ENCODE measurements at places on chromosomes 16 and 17. TPM values are rescaled to one million over a fixed set of nuclear protein-coding genes. Genes with fewer than 3 reads are reported as not detected.

CD300LF gene
- total RNA-seq, result 8.6 TPM

B4GALNT2 gene
- total RNA-seq, result not detected

TP53TG3C gene
- total RNA-seq, result not detected

ZNF19 gene
- total RNA-seq, result 12.6 TPM

- DNase-seq, result no peak
Observed at GRCh38 chr17:40124279-40125141, 2.7 kb downstream of the MSL1 start.

DNA sequence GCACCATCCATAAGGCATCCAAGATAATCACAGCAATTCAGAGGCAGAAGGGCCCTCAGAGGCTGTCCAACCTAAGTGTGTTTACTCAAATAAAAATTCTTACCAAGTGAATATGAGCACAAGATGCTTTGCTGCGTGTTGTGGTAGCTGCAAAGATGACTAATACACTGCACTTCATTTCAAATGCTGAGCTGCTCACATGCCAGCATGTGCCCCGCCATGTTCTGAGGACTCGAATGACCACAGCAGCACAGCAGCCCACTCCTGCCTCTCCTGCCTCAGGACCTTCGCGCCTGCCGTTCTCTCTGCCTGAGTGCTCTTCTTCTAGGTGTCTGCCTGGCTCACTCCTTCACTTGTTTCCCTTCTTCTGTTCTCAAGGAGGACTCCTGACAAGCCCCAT is 19.0 kb downstream of the PIK3R5 start:
- no peak for DNase-seq

DNA sequence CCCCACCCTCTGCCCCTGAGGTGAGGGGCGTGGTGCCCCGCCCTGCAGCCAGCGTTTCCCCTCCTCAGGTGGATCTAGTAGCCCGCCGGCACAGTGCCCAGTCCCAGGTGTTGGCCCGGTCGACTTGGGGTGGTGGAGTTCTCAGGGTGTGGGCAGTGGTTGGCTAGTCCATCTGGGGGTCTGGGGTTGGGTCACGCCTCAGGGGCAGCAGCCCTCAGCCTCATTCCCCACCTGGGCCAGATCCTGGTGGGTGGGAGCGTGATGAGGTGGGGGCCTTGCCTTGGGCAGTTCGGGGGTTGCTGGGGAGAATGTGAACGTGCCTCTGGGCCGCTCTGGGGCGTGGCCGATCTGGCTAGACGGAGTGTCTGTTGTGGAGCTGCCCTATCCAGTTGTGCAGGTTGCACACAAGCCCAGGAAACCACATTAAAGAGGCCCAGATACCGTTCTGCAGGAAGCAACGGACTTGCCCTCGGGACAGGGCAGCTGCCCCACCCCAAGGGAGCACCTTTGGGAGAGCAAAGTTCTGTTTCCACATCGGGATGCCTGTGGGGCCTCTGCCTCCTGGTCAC is 32.0 kb downstream of the GSE1 start:
- DNase-seq, result no peak

GRCh38 chr16:75745823-75746222 is 19.5 kb upstream of the CPHXL start:
- no peak for DNase-seq

DNA sequence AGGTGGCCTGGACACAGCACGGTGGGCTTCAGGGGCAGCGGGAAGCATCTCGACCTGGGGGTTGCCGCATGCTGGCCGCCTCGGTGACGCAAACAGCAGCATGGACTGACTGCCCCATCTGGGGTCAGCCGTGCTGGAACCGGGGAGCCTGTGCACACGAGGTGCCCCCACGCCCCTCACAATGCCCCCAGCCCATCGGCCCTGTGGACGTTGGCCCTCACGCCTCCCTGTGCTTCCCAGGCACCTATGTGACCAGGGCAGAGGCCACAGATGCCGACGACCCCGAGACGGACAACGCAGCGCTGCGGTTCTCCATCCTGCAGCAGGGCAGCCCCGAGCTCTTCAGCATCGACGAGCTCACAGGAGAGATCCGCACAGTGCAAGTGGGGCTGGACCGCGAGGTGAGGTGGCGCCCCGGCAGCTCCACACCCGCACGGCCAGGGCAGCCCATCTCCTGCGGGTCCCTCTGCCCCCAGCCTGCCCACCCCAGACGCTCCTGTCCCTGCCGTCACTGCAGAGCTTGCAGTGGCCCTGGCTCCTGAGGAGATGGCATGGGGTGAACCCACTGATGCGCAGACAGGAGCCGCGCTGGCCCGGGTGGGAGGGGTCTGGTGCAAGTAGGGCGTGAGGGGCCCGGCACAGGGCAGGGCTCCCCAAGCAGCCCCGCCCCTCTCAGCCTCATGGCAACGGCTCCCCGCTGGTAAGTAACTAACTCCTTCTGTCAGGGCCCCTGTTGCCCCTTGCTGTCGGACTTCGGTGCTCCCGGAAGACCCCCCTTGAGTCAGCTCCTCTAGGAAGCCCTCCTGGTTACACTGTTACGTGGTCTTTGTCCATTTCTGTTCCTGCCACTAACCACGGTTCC is 13.6 kb downstream of the CDH15 start:
- peak; percentile 50 for DNase-seq
